Hindlimb muscle (tissue), 1 donor: ENCODE measurements at places on chromosomes 11 and 22.

GRCh38 chr11:2736577-2737225 is 36.9 kb upstream of the KCNQ1OT1 start:
- DNase-seq = no peak

DNA sequence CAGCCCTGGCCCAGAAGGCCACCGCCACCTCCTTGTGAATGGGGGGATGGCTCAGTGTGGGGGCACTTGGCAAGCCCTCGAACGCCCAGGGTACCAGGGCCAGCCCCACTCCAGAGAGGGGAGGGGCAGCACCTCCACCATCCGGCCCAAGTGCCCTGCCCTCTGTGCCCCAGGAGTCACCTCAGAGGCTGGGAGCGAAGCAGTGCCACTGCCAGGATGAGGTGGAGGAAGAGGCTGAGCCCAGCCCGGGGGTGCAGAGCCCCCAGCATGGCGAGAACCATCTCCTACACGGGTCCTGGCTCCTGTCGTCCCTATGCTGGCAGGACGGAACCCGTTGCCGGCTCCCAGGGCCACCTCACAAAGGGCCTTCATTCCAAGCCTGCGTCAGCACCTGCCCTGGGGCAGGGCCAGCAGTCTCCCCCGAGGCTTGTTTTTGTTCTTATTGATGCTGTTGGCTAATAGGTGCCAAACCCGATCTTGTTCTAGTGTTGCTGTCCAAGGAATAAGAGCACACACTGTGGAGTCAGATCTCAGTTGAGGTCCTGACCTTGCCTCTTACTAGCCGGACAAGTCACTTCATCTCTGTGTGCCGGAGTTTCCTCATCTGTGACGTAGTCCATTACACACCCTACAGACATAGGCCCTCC is at the start of gene FREY1:
Gene FREY1 (minus strand): TSS at position 307 of the 647 bp plus-strand sequence. CDS start 26 bp downstream, at position 281.
- no peak for DNase-seq

GRCh38 chr11:43217849-43218248 is 93.9 kb upstream of the API5 start:
- no peak for DNase-seq

GRCh38 chr22:36301384-36301828 is 48.5 kb downstream of the APOL1 start:
- DNase-seq = peak; percentile 73

DNA sequence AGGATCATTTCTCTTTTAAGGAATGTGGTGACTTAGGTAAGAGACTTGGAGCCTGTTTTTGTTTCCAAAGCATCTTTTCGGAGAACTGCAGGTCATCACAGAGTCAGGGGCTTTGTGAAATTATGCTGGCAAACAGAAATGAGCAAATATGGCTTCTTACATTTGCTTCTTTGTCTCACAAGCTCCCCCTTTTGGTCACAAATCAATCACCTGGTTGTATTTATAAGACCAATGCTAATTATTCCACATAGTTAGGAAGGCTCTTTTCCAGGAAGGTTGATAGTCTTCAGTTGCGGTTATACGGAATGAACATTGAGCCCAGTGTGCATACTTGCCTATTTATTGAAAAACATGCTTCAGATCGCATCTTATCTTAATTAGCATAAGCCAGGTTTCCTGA is 34.6 kb upstream of the CEP126 start:
- DNase-seq = no peak

DNA sequence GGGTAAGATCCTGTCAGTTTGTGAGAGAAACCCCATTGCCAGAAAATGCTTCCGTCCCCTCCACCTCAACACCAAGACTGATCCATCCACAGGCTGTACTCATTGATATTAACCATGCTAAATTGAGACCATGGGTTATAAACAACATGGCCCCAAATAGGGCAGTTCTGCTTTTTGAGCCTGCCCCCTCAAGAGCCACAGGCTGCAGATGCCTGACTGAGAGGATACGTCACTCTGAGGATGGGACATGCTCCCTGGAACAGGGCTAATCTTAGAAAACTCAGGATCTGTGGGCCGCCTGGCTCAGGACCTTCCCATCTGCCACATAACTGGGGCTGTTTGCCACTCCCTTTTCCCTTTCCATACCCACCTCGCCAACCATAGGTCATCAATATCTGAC is 99.8 kb downstream of the MICAL2 start:
- no peak for DNase-seq

- no peak for DNase-seq
Observed at GRCh38 chr11:77074205-77074604, 7.4 kb downstream of the CAPN5 start.

DNA sequence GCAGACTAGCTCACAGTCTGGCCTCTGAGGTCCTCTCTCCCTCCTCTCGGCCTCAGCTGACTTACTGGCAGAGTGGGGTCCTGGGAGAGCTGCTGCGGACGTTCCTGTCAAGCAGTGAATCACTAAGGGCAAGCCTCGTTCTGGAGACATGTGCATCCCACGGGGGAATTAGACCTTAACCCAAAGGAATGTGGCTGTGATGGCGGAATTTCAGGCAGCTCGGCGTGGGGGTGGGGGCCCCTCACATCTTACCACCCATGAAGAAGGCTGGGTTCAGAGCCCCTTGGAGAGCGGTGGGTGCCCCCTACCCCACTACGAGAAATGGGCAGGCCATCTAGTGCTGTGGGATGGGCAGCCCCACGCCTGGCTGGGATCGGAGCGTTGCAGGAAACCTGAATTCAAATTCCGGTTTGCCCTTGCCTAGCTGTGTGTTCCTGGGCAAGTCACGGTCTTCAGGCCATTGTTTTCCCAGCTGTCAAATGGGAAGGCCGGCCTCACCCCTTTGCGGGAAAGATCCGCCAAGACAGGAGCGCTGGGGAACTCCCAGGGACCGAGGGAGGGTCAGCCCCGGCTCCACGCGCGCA is 554 bp downstream of the LRRC32 start:
- no peak for DNase-seq

- DNase-seq = no peak
Observed at GRCh38 chr22:50447576-50448551, 27.0 kb downstream of the SBF1 start.
